Effector memory CD8-positive, alpha-beta T cell (primary cell): ENCODE measurements at places on chromosomes 1 and 21.

DNA sequence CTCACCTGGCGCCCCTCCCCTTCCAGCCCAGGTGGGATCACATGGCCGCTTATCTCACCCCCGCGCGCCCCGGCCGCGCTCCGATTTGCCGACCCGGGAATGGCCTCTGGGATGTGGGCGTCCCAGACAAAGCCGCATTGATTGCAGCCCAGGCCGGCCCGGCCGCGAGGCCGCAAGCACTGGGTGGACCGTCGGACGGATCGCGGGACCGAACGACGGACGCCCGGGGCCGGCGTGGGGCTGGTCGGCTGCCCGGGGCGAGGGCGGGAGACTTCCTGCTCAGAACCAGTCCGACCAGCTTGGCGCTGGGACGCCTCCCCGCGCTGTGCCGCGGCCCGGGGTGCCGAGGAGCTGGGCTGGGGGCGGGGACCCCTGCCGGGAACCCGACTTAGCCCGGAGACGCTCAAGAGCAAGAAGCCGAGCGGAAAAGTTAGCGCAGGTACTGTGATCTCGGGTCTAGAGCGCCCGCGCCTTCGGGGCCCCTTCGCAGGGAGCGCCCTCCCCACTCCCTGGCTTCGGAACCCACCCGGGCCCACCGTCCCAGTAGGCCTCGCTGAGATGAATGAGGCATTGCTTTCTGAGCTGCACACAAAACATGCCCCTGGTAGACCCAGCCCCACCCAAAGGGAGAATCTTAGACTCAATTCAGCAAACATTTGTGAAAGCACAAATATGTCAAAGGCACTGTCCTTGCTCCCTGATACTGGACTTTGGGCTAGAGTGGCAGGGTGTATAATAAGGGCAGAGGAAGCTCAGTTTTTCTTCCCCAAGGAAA lies 415 bp upstream of the LAD1 start:
- DNase-seq: no peak

DNA sequence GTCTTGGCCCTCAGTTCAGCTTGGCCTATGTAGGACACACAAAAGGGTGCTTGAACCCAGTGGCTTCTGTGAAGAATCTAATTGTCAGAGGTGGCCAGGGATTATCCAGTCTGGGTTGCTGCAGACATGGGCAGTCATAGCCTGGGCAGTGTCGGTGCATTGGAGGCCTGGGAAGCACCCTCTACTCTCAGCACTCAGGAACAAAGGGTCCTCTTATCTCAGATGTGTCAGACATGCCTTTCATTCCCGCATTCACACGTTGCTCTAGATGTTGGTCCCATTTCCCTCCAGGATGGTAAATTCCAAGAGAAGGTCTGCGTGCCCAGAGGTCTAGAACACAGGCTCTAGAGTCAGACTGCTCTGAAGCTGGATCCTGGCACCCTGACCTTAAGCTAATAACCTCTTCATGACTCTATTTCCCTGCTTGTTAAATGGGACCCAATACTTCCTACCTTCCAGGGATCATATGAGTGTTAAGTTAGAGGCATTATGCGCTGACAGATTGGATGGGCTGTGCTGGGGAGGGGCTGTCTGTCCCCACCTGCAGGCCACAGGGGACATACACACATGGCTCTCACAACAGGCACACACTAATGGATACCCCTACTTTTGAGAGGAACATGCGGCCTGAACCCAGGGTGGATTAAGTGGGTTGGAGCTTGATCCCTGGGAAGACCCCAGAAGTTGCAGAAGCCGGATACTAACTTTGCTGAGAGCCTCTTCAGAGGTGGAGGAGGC lies 16.5 kb upstream of the EDN2 start:
- DNase-seq: no peak

GRCh38 chr1:6385488-6386191 lies 7.9 kb downstream of the ACOT7 start:
- no peak for DNase-seq

DNA sequence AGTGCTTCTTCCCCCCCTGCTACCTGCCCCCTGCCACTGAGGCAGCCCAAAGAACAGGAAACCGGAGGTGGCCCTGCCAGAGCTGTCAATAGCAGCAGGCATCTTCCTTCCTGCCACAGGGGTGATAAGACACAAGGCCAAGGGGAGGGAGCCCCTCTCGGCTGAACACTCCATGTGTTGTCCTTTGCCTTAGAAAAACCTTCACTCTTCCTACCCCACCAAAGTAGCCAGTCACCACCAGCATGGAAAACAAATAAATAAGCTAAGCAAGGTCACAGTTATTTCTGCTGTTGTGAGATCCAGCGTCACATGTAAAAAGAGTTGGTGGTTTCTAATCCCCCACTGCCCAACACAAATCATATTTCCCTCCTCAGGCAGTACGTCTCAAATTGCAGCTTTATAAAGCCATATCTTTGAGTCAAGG lies 104.8 kb upstream of the DPT start:
- peak; percentile 12 for DNase-seq
